ENCODE measurements at places on chromosomes 5 and 9. TPM values are rescaled to one million over a fixed set of nuclear protein-coding genes. Genes with fewer than 3 reads are reported as not detected.

- H3K36me3 ChIP-seq = peaks cover 73% of the 10 kb centered on the region
- peaks cover 8% of the 10 kb centered on the region for H3K4me1 ChIP-seq
- no peak overlapping the region for H3K27ac ChIP-seq
- no peaks in the 10 kb centered on the region for H3K27me3 ChIP-seq
- DNase-seq = no peak
These were observed 19.7 kb downstream of the UBAC1 start for GRCh38 chr9:135941288-135941995.

DNA sequence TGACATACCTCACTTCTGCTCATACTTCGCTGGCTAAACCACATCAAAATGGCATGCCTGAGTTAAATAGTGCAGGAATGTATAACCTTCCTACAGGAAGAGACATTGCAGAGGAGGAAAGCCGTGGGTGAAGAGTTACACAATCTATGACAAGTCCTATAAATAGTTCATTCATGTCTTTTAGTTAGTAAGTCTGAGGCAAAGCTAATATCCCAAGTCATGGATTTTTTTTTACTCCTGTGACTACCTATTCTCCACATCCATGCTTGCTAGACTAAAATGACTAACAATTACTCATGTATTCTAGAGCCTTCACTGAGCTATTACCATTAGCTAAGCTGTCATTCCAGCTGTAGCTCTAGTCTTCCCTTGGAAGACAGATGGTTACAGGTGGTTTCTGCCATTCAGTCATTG is 391.3 kb downstream of the NR2F1-AS1 start:
- DNase-seq = no peak
- H3K27ac ChIP-seq = no peak overlapping the region
- no peaks in the 10 kb centered on the region for H3K4me1 ChIP-seq
- no peaks in the 10 kb centered on the region for H3K27me3 ChIP-seq
- no peak overlapping the region for H3K4me3 ChIP-seq

DNA sequence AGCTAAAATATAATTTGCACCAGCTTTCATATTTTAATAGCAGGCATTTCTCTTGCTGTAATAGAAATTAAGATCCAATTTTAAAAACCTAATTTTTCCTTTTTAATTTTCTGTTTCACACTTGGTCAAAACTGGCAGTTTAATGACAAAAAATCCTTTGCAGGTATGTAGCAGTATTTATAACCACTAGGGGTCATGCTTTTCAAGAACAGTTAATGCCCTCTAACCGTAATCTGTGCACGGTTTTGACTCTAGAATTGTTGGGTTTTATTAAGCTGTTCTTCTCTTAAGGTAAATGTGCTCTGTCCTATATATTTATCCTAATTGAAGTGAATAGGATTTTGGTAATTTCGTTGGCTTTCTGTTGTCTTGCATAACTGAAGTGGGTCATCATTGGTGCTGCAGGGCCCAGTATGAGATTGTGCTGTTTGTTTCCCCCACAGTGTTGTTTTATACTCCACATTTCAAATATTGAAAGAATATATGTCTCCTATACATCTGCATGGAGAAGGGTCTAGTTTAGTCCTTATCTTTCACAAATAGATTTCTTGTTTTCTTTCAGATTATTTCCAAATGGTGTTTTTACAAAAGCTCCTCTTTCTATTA is 107.4 kb downstream of the SCAMP1 start:
- no peak overlapping the region for H3K27ac ChIP-seq
- DNase-seq = no peak
- H3K36me3 ChIP-seq = peaks cover 14% of the 10 kb centered on the region
- no peak overlapping the region for H3K4me3 ChIP-seq
- no peaks in the 10 kb centered on the region for H3K27me3 ChIP-seq
- H3K4me1 ChIP-seq = no peaks in the 10 kb centered on the region

DNA sequence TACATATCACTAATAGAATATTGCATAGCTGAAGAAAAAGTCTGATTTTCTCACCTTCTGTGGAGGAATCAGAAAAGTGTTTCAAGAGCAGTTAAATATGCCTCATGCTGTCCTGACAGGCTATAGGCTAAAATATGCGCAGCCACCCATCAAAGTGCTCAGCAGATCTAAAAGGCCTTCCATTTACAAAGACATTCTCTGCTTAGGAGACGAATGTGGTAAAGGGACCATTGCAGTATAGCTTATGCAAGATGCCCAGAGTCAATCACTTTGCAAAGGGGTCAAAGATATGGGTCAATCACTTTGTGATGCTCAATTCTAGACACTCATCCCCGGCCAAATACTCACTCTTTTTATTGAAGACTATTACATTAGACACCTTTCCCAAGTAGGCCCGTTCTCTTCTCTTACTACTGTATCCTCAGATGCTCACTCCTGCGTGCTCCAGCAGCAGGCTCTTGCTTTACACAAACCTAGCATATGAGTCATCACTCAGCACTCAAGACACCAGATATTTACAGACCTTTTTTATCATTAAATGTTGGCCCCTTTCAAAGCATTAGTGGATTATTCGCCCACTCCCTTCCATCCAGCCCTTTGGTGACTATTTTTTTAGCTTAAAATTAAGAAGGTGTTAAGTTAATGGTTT is 568.2 kb upstream of the CDH18 start:
- H3K27me3 ChIP-seq = no peaks in the 10 kb centered on the region
- no peak overlapping the region for H3K4me3 ChIP-seq
- DNase-seq = no peak

The ANKRD34B gene
- not detected for total RNA-seq

DNA sequence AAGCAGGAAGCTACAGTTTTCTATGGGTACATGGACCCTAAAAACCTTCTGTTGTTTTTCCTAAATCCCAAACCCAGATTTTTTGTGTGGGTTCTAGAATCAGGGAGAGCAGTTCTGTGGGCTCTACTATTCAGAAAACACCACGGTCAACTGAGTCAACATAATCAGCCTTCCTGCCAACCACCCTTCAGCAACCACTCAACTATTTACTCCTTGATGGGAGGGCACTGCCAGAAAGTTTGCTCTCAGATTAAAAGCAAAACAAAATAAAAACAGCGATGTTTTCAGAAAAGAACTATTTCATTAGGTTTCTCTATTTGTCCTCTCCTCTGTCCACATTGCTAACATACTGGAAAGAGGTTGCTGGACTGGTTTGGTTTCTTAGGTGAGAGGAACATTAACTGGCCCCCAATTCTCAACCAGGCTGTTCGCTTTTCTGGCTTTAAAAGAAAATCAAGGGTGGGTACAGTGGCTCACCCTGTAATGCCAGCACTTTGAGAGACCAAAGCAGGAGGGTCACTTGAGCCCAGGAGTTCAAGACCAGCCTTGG is 72.3 kb downstream of the GCNT1 start:
- H3K27ac ChIP-seq = no peak overlapping the region
- no peaks in the 10 kb centered on the region for H3K36me3 ChIP-seq
- H3K4me3 ChIP-seq = no peak overlapping the region
- H3K4me1 ChIP-seq = peaks cover 5% of the 10 kb centered on the region
- no peak for DNase-seq

GRCh38 chr9:75988663-75989062 is 98.2 kb downstream of the PCSK5 start:
- peaks cover 31% of the 10 kb centered on the region for H3K4me1 ChIP-seq
- H3K27me3 ChIP-seq = no peaks in the 10 kb centered on the region
- H3K36me3 ChIP-seq = peaks cover 11% of the 10 kb centered on the region

- peak overlapping the region; percentile 92 for H3K4me3 ChIP-seq
- no peak for DNase-seq
- H3K27me3 ChIP-seq = no peaks in the 10 kb centered on the region
These were observed 1.3 kb downstream of the PTRH1 start for GRCh38 chr9:127714020-127714750.

The TRAPPC13 gene
- total RNA-seq = 11.2 TPM

The ANXA1 gene
- 30.9 TPM for total RNA-seq

DNA sequence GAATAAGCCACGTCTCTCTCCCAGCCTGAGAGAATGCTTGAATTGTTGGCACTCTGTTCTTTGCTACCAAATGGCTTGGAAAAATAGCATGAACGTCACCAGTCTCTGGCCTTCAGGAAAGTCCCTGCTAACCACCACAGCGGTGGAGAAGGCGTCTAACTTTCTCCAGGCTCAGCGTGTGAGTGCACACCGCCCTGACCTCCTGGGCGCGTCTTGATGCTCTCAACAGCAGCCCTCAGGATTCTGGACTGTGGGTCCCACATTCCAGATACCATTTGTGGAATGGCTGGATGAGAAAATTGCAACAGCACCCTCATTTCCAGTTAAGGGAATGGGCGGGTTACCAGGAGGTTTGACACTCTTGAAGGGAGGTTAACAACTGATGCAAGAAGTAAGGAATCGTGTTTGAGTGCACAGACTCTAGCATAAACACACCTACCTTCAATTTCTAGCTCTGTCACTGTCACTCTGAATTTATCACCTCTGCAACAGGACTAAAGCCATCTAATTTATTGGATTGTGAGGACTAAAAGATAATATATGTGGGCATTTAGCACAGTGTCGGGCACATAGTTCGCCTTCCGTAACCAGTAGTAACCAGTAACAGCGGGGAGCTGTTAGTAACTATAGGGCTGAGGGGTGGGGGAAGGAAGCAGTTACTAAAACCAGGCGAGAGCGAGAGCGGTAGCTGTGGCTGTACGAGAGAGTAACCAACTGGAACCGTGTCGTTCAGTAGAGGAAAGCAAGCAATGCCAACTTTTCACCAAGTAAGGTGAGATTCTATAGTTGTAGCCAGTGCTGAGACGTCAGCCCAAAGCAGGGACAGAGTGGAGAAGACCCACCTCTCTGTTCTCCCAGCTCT is 807 bp upstream of the PLGRKT start:
- H3K4me3 ChIP-seq = peak overlapping the region; percentile 85
- peaks cover 56% of the 10 kb centered on the region for H3K4me1 ChIP-seq
- no peaks in the 10 kb centered on the region for H3K27me3 ChIP-seq
- H3K27ac ChIP-seq = peak overlapping the region; percentile 99

DNA sequence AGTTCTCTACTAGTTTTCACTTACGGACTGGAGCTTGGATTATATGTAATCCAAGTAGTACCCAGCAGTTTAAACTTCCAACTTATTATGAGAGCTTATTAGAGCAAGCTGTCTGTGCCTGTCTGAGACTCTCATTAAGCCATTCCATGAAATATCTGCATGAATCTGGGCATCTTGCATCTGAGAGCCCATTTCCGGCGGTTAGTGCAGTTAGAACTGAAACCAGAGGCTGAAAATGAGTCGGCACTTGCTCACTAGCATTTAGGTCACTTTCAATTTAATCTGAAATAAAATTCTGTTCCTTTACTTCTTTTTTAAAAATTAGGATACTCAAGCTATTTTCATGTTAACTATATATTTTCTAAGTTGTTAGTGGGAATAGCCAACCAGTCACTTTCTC is 102.2 kb downstream of the MEGF10 start:
- DNase-seq = no peak
- H3K4me1 ChIP-seq = peaks cover 6% of the 10 kb centered on the region
- no peaks in the 10 kb centered on the region for H3K36me3 ChIP-seq
- H3K27ac ChIP-seq = no peak overlapping the region
- peaks cover 12% of the 10 kb centered on the region for H3K27me3 ChIP-seq

The BOD1 gene
- 31.7 TPM for total RNA-seq

GRCh38 chr5:158233735-158234322 is 374.9 kb upstream of the CLINT1 start:
- H3K36me3 ChIP-seq = no peaks in the 10 kb centered on the region
- no peak for DNase-seq
- H3K27ac ChIP-seq = no peak overlapping the region
- H3K4me1 ChIP-seq = peaks cover 12% of the 10 kb centered on the region

GRCh38 chr5:56097055-56097454 is 102.3 kb upstream of the IL6ST start:
- no peaks in the 10 kb centered on the region for H3K27me3 ChIP-seq
- DNase-seq = no peak
- peaks cover 17% of the 10 kb centered on the region for H3K36me3 ChIP-seq
- H3K4me3 ChIP-seq = no peak overlapping the region

- peaks cover 6% of the 10 kb centered on the region for H3K4me1 ChIP-seq
- H3K27me3 ChIP-seq = no peaks in the 10 kb centered on the region
- H3K36me3 ChIP-seq = no peaks in the 10 kb centered on the region
- no peak overlapping the region for H3K27ac ChIP-seq
These were observed 118.8 kb downstream of the SIL1 start for GRCh38 chr5:139079225-139079990.

DNA sequence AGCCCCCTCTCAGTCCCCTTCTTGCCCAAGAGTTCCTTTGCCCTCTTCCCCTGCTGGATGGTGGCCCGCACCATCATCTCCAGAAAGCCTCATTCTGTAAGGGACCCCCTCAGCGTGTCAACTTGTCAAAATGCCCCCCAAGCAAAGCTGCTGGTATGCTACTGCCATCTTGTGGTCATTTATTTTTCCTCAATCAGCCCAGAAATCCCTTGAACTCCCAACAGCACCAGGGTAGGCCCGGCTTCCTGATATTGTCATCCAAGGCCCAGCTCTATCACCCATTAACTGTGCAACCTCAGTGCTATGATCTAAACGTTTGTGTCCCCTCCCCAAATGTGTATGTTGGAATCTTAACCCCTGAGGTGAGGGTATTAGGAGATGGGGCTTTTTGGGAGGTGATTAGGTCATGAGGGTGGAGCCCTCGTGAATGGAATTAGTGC is 53.2 kb upstream of the FBXW11 start:
- H3K27me3 ChIP-seq = no peaks in the 10 kb centered on the region
- H3K4me3 ChIP-seq = no peak overlapping the region
- peaks cover 31% of the 10 kb centered on the region for H3K4me1 ChIP-seq
- peaks cover 59% of the 10 kb centered on the region for H3K36me3 ChIP-seq

DNA sequence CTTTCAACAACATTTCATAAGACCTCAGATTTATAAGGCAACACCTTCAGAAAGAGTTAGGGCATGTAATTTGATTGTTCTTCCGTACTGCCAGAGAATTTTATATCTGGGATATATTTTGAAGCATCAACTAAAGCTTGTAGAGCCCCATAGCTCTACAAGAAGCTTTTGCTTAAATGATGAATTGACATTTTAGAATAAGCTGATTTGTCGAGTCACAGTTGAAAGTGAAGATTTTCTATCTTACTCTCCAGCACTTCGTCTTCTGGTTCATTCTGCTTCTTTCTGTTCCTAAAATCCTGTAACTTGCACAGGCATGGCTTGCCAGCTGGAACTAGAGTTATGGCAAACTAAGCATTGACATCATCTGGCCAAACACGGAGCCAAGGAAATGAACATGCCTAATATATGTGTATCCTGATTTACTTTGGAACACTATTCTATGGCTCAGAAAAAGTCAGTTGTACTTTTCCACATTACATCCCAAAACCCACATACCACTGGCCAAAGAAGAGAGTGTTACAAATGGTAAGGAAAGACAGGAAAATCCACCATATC is 68.6 kb upstream of the MAST4 start:
- H3K27me3 ChIP-seq = peaks cover 17% of the 10 kb centered on the region
- H3K4me1 ChIP-seq = no peaks in the 10 kb centered on the region
- H3K4me3 ChIP-seq = no peak overlapping the region
- no peak for DNase-seq
- H3K36me3 ChIP-seq = no peaks in the 10 kb centered on the region

The PCDHAC2 gene
- total RNA-seq = not detected

GRCh38 chr9:91419222-91420191 is 4.1 kb downstream of the NFIL3 start:
- H3K36me3 ChIP-seq = peaks cover 51% of the 10 kb centered on the region
- H3K4me1 ChIP-seq = peaks cover 59% of the 10 kb centered on the region
- peak overlapping the region; percentile 93 for H3K27ac ChIP-seq
- peak overlapping the region; percentile 98 for H3K4me3 ChIP-seq
- DNase-seq = peak; percentile 79

All from activated CD4-positive, alpha-beta T cell treated with anti-CD3 and anti-CD28 coated beads for 36 hours (primary cell).